ENCODE measurements at places on chromosomes 3 and 15.

DNA sequence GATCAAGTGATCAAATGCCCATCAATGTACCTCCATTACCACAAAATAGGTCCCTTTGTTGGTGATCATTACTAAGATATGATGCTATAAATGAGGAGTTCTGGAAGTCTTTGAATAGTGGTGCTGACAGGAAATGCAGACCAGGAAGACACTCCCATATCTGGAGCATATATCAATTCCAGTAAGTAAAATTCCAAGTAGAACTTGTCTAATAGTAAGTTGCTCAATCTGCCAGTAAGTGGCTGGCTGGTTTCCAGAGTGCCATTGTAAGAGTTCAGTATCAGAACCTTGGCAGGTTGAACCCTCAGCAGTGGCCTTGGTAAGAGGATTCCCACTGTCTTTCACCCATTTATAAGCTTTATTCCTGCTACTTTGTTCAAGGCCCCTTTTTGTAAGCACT is 379.9 kb upstream of the RBMS3 start:
- no peak for DNase-seq

- no peak for DNase-seq
These were observed 156.2 kb downstream of the NFKBIZ start for GRCh38 chr3:102005551-102005950.

DNA sequence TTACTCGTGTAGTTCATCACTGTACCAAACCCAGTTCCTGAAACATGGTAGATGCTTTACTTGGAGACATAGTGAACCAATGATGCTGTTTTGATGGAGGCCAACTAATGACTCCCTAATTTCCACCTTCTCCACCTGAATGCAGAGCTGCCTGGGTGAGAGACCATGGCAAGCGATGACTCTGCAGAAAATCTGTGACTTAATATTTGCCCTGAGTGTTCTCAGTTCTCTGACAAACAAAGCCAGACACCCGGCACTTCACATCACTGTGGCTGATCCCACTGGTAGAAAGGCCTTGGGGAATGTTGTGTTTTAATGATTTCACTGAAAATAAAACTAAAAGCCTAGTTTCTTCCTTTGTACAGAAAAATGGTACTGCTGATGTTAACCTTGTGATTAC is 39.5 kb upstream of the UBE3A start:
- no peak for DNase-seq

- DNase-seq, result no peak
These were observed 173.6 kb upstream of the SMAD3 start for GRCh38 chr15:66891776-66892175.

GRCh38 chr3:31919528-31919927 is 61.5 kb downstream of the OSBPL10 start:
- DNase-seq, result no peak

DNA sequence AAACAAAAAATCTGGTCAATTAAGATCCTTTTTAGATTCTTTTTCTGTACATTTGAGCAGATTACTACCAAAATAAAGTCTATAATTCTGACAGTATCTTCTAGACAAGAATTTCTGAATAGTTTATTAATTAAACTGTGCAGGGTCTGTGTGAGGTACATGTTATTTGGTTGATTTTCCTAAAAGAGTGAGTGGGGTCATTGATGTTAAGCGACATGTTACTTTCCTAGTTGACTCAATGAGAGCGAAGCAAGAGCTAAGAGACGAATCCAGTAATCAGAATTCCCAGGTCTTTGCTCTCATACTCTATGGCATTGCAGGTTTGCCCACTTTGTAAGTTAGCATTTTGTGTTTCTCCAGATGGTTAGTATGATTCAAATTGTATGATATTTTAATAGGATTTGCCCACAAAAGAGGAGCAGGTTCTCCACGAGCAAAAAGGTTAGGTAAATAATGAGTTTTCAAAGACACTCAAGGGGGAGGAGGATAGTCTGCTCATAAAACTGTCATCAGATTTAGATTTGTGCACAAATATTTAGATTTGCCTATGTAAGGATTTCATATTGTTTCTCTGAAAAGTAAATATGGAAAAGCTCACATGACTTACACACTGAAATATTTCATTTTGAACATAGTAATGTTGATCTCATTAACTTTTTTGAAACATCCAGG is 217.2 kb upstream of the CGNL1 start:
- no peak for DNase-seq

DNA sequence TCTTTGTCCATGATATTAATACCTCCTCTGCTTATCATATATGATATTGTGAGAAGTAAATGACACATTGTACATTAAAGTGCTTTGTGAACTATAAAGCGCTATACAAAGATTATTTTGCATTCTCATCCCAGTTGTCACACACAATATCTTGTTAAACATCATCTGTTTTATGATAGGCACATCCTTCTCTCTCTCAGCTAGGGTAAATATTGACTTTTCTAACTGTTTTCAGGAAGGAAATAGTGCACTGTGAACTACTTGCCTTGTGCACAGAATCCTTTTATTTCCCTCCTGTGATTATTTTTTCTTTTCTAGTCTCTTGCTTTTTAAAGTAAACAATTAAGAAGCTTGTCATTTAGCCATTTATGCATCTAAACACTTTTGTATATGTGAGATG is 388.2 kb downstream of the LPP start:
- DNase-seq, result no peak

- peak; percentile 19 for DNase-seq
These were observed 57.3 kb downstream of the ARNT2 start for GRCh38 chr15:80461356-80462095.

DNA sequence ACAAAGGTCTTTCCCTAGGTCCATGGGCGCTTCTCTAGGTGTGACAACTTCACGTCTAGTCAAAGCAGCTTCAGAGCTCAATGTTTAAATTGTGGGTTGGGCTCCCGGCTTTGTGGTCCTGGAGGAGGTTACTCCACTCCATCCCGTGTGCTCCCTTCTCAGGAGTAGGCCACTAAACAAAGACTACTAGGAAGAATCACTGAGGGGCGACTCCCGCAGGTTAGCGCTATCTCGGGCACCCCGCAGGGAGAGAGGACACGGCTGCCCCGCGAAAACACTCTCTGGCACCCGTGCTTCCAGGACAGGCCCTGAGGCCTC is 500 bp downstream of the PARP6 start:
- peak; percentile 36 for DNase-seq

- no peak for DNase-seq
These were observed 333.7 kb downstream of the ROBO2 start for GRCh38 chr3:77373619-77374018.

DNA sequence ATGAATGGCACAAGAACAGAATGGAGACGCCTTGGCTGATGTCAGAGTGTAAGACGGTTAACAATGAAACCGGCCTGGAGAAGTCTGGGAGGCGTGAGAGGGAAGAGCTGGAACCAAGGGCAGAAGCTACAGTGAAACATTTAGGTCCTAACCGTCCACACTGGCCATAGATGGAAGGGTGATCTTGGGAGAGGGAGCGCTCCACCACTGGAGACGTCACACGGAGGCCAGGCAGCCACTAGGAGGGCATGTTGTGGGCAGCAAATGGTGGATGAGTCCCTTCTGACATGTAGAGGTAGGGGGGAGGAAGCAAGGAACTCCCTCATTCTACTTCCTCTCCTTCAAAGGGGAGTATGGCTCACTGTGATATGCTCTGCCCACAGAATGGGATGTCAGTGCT is 23.8 kb downstream of the FEM1B start:
- DNase-seq, result peak; percentile 42

DNA sequence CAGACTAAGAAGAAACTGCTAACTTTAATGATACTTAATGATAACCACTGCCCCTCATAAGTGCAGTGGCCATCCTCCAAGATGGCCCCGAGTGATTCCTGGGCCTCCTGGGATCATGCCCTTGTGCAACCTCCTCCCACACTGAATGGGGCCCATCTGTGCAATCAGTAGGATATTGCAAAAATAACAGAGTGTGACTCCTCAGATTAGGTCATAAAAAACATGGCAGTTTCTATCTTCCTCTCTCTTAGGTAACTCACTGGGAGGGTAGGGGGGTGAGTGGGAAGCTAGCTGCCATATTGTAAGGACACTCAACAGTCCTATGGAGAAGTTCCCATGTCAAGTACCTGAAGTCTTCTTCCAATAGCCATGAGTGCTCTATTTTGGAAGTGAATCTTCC is 173.0 kb downstream of the SHQ1 start:
- DNase-seq, result peak; percentile 66

DNA sequence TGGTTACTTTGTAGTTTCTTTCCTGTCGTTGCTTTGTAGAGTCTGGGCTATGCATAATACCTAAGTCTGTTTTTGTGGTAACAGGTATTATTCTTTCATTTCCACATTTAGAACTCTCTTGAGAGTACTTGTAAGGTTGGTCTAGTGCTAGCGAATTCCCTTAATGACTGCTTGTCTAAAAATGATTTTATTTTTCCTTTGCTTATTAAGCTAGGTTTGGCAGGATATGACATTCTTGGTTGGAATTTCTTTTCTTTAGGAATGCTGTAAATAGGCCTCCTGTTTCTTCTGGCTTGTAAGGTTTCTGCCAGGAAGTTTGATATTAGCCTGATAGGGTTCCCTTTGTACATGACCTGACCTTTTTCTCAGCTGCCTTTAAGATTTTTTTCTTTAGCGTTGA is 70.1 kb upstream of the SGO1 start:
- no peak for DNase-seq

GRCh38 chr15:99283717-99284116 is 32.4 kb downstream of the LRRC28 start:
- DNase-seq, result no peak

GRCh38 chr15:57892181-57892580 is 173.3 kb downstream of the ALDH1A2 start:
- DNase-seq, result no peak

GRCh38 chr3:143103652-143104051 is 15.9 kb upstream of the CHST2 start:
- no peak for DNase-seq

DNA sequence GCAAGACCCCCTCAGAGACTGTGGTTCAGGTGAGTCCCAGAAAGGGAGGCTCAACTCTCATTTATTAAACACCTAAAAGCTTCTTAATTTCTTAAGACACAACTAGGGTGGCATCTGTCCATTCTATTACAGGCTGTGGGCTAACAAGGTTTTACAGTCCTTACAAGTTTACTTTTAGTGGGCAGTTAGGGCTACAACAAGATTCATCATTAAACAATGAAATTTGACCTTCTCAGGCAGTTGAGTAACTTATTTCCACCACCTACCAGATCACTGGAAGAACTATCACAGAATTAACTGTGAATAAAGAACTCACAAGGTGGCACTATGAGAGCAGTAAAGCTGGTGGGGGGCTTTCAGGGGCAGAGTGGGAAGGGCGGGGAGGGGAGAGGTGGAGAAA is 132.6 kb downstream of the PLD1 start:
- DNase-seq, result no peak

DNA sequence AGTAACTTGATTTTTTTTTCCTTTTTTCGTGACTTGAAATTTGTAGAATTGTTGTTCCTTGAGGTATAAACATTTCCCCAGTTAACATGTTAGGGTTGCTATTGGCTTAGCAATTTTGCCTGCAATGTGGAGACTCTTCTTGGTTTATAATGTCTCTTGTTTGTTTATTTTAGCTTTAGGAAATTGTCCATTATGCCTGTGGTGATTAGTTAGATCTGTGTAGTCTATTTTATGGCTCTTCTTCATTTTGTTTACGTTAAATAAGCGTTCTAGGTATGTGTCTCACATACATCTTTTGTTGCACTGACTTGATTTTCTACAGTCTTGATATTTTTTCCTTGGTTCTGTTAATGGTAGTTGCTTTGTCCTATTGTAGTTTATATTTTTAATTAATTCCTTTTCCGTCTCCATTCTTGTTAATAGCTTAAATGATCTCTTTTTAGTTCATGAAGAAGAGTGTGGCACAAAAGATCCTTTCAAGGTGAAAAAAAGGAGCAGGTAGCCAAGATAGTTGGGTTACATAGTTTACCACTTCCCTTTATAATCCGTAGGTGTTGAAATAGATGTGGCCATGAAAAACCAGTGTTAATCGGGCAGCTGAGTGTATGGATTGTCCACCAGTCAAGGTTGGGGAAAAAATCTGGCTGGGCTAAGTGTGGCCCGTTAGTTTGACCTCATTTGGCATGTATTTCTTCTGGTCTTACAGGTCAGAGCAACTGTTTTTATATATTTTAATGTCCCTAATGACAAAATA is 12.1 kb downstream of the IQGAP1 start:
- DNase-seq, result peak; percentile 67

- DNase-seq, result no peak
These were observed 32.4 kb downstream of the TRIM71 start for GRCh38 chr3:32850226-32850625.

GRCh38 chr3:194424373-194424772 is 25.3 kb upstream of the GP5 start:
- DNase-seq, result no peak

All from NB4 (cell line).